ENCODE measurements at places on chromosomes 11 and 22. TPM values are rescaled to one million over a fixed set of nuclear protein-coding genes. Genes with fewer than 3 reads are reported as not detected.
A peak's percentile ranks its signal among the peaks of the same experiment; 100 is the strongest.

- H3K4me3 ChIP-seq = no peak overlapping the region
- DNase-seq = no peak
- no peaks in the 10 kb centered on the region for H3K4me1 ChIP-seq
- no peaks in the 10 kb centered on the region for H3K27me3 ChIP-seq
- no peak overlapping the region for H3K27ac ChIP-seq
- H3K36me3 ChIP-seq = no peaks in the 10 kb centered on the region
Observed at GRCh38 chr11:128432926-128433325, 154.4 kb downstream of the ETS1 start.

- H3K4me1 ChIP-seq = no peaks in the 10 kb centered on the region
- no peaks in the 10 kb centered on the region for H3K27me3 ChIP-seq
- no peak overlapping the region for H3K27ac ChIP-seq
- no peak for DNase-seq
- H3K36me3 ChIP-seq = no peaks in the 10 kb centered on the region
- no peak overlapping the region for H3K4me3 ChIP-seq
Observed at GRCh38 chr11:127108838-127109237, 108.3 kb upstream of the KIRREL3 start.

DNA sequence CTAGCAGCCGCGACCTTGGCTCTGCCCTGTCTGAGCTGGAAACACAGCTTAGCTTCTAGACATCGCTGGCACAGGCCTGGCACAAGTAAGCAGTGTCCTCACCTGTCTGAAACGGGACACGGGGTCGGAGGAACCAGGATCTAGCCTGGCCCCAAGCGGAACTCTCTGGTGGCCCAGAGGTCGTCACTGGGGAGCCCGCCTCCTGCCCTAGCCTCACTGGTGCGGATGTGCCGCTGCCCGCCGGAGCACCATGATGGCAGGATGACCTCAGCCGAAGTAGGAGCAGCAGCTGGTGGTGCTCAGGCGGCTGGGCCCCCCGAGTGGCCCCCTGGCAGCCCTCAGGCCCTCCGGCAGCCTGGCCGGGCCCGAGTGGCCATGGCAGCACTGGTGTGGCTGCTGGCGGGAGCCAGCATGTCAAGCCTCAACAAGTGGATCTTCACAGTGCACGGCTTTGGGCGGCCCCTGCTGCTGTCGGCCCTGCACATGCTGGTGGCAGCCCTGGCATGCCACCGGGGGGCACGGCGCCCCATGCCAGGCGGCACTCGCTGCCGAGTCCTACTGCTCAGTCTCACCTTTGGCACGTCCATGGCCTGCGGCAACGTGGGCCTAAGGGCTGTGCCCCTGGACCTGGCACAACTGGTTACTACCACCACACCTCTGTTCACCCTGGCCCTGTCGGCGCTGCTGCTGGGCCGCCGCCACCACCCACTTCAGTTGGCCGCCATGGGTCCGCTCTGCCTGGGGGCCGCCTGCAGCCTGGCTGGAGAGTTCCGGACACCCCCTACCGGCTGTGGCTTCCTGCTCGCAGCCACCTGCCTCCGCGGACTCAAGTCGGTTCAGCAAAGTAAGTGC is 871 bp downstream of the SLC35E4 start:
- DNase-seq = peak; percentile 28
- peaks cover 10% of the 10 kb centered on the region for H3K4me1 ChIP-seq
- H3K36me3 ChIP-seq = no peaks in the 10 kb centered on the region
- peak overlapping the region; percentile 63 for H3K4me3 ChIP-seq
- peak overlapping the region; percentile 94 for H3K27ac ChIP-seq

Gene P4HA3
- 0.48 TPM for total RNA-seq

DNA sequence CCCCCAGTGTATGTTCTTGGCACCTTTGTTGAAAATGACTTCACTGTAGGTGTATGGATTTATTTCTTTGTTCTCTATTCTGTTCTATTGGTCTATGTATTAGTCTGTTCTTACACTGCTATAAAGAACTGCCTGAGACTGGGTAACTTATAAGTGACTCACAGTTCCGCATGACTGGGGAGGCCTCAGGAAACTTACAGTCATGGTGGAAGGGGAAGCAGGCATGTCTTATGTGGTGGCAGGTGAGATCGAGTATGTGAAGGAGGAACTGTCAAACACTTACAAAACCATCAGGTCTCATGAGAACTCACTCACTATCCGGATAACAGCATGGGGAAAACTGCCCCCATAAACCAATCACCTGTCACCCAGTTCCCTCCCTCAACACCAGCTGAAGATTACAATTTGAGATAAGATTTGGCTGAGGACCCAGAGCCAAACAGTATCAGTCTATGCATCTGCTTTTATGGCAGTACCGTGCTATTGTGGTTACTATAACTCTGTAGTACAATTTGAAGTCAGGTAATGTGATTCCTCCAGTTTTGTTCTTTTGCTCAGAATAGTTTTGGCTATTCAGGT is 836.2 kb downstream of the DLG2 start:
- H3K4me3 ChIP-seq = no peak overlapping the region
- H3K36me3 ChIP-seq = no peaks in the 10 kb centered on the region
- no peaks in the 10 kb centered on the region for H3K27me3 ChIP-seq
- no peaks in the 10 kb centered on the region for H3K4me1 ChIP-seq
- H3K27ac ChIP-seq = no peak overlapping the region

DNA sequence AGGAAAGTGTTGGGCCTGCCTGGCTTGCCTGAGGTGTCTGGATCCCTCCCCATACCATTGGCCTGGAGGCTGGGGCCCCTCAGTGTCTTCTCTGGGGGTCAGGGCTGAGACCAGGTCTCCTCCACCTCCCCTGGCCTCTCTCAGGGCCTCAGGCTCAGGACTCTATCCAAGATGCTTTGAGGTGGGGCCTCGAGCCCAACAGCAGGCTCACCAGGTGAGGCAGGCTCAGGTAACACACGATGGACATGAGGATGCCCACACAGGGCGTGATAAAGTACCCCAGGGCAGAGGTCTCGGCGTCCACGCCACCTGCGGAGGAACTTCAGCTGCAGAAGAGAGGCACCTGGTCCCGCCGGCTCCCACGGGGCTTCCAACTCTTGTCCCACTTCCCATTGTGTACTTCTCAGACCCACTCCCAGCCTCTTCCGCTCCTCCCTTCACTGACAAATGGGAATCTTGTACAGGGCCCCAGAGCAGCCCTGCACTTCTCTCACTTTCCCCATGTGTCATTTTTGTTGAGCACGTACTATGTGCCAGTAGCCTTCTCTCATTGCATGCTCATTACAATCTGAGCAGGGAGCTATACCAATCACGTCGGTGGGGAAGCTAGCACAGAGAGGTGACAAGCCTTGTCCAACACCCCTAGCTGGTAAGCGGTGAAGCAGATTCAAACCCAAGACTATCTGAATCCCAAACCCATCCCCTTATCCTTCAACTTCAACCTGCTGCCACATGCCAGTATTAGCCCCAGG is 3.8 kb downstream of the SLC29A2 start:
- H3K27ac ChIP-seq = no peak overlapping the region
- no peak overlapping the region for H3K4me3 ChIP-seq
- no peaks in the 10 kb centered on the region for H3K36me3 ChIP-seq
- no peaks in the 10 kb centered on the region for H3K27me3 ChIP-seq

Gene MIAT
- total RNA-seq = 0.80 TPM

DNA sequence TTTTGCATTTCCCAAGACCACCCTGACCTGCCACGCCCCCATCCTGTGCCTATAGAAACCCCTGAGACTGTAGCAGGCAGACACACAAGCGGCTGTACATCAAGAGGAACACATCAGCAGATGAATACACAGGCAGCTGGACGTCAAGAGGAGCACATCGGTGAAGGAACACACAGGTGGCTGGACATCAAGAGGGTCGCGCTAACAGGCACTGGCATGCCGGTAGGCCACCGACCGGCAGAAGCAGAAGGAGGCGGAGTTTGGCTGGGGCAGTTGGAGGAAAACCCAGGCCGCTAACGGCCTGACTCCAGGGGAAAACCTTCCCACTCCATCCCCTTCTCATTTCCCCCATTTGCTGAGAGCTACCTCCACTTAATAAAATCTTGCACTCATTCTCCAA is 5.4 kb upstream of the IPO7 start:
- H3K27ac ChIP-seq = no peak overlapping the region
- DNase-seq = no peak
- H3K4me3 ChIP-seq = no peak overlapping the region
- no peaks in the 10 kb centered on the region for H3K36me3 ChIP-seq
- H3K4me1 ChIP-seq = no peaks in the 10 kb centered on the region

GRCh38 chr11:66151273-66151672 is 81.2 kb downstream of the PACS1 start:
- DNase-seq = no peak
- H3K36me3 ChIP-seq = no peaks in the 10 kb centered on the region
- no peak overlapping the region for H3K4me3 ChIP-seq
- H3K4me1 ChIP-seq = no peaks in the 10 kb centered on the region
- H3K27me3 ChIP-seq = no peaks in the 10 kb centered on the region
- H3K27ac ChIP-seq = no peak overlapping the region

GRCh38 chr22:26556904-26557303 is 33.0 kb downstream of the TPST2 start:
- no peaks in the 10 kb centered on the region for H3K4me1 ChIP-seq
- no peak overlapping the region for H3K4me3 ChIP-seq
- H3K27me3 ChIP-seq = no peaks in the 10 kb centered on the region
- H3K27ac ChIP-seq = no peak overlapping the region
- H3K36me3 ChIP-seq = no peaks in the 10 kb centered on the region

DNA sequence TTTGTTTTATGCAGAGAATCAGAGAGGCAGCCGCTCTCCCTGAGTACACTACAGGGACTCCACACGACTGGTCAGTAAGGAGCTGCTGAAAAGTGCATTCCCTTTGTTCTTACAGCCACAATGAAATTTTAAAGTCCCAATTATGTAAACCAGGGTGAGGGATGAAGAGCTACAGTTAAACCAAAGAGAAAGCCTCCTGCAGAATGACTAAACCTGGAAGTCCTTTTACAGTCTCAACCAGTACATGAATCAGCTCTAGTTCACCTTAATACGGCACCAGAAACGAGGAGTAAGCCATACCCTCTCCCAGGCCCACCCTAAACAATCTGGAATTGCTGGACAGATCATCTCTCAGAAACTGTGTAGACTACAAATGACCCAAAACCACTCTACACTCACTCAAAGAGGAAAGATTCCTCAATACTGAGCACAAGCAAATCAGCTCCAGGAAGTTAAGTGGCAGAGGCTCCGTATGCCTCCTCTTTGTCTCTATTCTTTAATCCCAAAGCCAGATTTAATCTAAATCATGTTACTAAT is 113.1 kb downstream of the RBFOX2 start:
- H3K4me1 ChIP-seq = peaks cover 7% of the 10 kb centered on the region
- H3K27me3 ChIP-seq = no peaks in the 10 kb centered on the region
- peak overlapping the region; percentile 69 for H3K4me3 ChIP-seq
- no peaks in the 10 kb centered on the region for H3K36me3 ChIP-seq
- no peak for DNase-seq

DNA sequence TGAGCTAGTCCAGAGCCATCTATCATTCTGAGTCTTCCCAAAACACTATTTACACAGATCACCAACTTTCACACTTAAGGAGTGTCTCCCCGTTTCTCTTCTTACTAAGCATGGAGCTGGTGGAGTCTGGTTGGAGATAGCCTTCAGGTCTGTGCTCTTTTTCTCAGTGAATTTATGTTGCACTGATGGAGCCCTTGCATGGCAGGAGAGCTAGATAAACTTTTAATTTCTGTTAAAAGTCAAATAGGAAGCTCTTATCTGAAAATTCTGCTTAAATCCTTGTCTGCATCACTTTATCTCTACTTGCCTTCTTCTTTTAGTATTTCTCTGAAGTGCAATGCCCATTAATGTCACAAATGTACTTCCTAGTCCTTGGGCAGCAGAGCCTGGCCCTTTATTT is 63.4 kb downstream of the ST3GAL4 start:
- no peaks in the 10 kb centered on the region for H3K36me3 ChIP-seq
- no peak overlapping the region for H3K4me3 ChIP-seq
- H3K4me1 ChIP-seq = peaks cover 16% of the 10 kb centered on the region
- DNase-seq = no peak
- H3K27ac ChIP-seq = no peak overlapping the region

DNA sequence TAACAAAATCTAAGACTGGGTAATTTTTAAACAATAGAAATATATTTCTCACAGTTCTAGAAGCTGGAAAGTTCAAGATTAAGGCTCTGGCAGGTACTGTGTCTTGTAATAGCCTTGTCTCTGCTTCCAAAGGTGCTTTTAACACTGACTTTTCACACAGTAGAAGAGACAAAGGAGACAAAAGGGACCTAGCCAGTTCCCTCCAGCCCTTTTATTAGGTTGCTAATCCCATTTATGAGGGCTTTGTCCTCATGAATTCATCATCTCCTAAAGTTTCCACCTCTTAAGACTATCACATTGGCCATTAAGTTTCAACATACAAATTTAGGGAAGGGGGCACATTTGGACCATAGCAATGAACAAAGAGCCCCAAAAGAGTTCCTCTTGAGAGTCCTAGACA is 40.7 kb downstream of the FAM181B start:
- no peaks in the 10 kb centered on the region for H3K27me3 ChIP-seq
- no peak overlapping the region for H3K4me3 ChIP-seq
- H3K36me3 ChIP-seq = no peaks in the 10 kb centered on the region
- DNase-seq = no peak
- H3K27ac ChIP-seq = no peak overlapping the region

Gene SORL1
- total RNA-seq = 3.5 TPM

- no peak overlapping the region for H3K4me3 ChIP-seq
- DNase-seq = no peak
- no peaks in the 10 kb centered on the region for H3K4me1 ChIP-seq
- no peak overlapping the region for H3K27ac ChIP-seq
Observed at GRCh38 chr11:110807801-110808200, 95.6 kb upstream of the ARHGAP20 start.

- peak within 1 kb of the TSS; percentile 50 for H3K4me3 ChIP-seq
- H3K36me3 ChIP-seq = no peaks in the 10 kb centered on the region
- DNase-seq = peak; percentile 51
- no peaks in the 10 kb centered on the region for H3K27me3 ChIP-seq
- H3K27ac ChIP-seq = peak within 1 kb of the TSS; percentile 91
- H3K4me1 ChIP-seq = no peaks in the 10 kb centered on the region
Observed at GRCh38 chr11:5689551-5689983, at the start of gene TRIM22. TRIM22 (plus strand) TSS chr11:5689790; CDS start chr11:5696233, 6,443 bp downstream.

DNA sequence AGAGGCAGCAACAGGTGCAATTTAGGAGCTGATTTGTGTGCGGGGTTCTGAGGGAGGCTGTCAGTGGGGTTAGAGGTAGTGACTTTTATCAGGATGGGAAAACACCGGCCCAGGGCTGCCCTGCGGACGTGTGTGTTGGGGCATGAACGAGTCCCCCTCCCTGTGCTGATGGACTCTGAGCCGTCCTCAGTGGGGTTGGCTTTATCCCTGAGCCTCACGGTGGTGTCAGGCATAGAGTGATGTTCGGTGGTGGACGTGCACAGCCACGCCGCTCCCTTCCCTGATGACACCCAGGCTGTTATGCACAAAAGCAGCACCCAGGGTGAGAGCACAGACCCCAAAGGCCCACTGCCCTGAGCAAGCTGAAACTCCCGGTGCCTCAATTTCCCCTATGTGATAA is 809.1 kb downstream of the BRD1 start:
- DNase-seq = peak; percentile 48
- no peaks in the 10 kb centered on the region for H3K36me3 ChIP-seq
- no peaks in the 10 kb centered on the region for H3K4me1 ChIP-seq
- no peak overlapping the region for H3K27ac ChIP-seq
- peaks cover 37% of the 10 kb centered on the region for H3K27me3 ChIP-seq
- no peak overlapping the region for H3K4me3 ChIP-seq
